ENCODE measurements at places on chromosomes 5 and 9.

DNA sequence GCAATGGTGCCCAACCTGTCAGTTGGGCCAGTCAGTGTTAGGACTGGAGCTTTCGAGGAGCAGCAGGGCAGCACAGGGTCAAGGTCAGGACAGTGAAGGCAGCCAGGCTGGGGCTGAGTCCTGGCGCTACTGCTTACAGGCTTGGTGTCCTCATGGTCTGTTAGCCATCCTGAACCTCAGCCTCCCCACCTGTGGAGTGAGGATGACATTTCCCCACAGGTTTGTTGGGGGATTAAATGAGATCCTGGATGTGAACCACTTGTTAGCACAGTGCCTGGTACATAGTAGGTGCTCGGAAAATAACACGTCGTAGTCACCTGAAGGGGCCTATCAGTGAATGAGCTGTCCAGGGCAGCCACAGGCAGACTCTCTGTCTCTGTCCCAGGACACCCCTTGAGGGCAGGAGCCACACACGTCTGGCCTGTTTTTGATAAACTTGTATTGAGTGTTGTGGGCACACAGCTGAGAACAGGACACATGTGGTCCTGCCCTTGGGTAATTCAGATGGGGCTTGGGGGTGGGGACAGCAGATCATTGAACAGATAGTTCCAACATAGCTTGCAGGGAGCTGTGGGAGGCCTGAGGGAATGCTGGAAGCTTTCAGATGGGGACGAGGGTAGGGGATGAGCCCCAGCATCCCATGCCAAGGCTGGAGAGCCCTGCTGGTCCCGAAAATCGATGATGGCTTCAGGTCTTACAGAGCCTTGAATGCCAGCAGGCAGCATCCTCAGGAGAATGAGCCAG is 69.3 kb downstream of the AMBP start:
- DNase-seq = no peak

DNA sequence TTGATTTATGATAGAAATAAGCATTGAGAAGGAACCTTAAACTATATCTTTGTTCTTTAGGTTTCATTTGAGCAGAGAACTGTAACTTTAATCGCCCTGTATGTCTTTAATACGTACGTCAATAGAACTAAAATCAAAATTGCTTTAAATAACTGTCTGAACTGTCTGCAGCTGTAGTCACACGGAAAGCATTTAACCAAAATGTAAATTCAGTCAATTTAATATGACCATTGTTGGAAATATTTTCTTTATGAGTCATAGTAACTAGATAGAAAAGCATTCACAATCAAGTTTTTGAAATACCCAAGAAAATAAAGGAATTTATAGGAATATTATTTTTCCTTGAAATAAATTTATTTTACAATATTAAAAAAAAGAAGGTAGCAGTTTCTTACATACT is 157.1 kb upstream of the CDH6 start:
- DNase-seq = no peak

- DNase-seq = no peak
These were observed 97.5 kb downstream of the PIP5K1B start for GRCh38 chr9:68802525-68803015.

DNA sequence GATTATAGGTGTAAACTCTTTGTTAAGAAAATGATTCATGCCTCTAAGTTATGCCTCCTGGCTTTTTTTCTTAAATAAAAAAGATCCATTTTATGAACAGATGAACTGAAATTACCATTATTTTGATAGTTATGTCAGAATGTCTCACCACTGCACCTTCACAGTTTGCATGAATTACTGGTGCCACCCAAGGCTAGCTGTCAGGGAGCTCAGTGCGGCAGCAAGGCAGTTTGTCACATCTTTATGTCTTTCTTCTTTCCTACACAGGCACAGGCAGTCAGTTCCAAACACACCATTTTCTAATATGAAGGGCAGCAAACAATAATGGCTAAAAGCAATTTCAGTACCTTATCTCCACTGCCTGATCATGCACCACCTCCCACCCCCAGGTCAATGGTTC is 147.7 kb downstream of the SREK1 start:
- DNase-seq = no peak

- no peak for DNase-seq
These were observed 157.2 kb downstream of the CDH10 start for GRCh38 chr5:24487368-24488229.

- no peak for DNase-seq
These were observed 2.3 kb downstream of the CRAT start for GRCh38 chr9:129108083-129108804.

DNA sequence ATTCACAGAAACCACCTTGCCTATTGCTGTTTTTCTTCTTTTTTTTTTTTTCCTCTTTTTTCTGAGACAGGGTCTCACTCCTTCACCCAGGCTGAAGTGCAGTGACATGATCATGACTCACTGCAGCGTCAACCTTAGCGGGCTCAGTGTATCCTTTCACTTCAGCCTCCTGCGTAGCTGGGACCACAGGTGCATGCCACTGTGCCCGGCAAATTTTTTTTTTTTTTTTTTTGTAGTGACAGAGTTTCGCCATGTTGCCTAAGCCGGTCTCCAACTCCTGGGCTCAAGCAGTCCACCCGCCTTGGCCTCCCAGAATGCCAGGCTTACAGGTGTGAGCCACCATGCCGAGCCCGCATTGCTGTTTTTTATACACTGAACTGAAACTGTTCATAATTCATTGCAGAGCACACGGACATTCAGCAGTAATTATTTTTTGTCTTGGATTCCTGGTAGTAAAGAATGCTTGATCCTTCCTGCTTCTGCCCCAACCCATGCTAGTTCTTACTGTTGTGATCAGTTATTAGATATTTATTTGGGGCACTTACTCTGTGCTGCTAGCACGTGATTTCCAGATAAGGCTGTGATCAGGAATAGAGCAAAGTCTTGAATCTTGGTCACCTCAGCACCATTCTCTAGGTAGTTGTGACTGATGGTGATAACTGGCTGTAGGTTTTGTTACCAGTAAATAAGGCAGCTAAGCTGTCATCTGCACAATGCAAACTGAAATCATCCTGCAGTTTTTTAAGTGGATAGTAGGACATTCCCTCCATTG is 14.0 kb downstream of the MAP3K1 start:
- DNase-seq = peak; percentile 3

DNA sequence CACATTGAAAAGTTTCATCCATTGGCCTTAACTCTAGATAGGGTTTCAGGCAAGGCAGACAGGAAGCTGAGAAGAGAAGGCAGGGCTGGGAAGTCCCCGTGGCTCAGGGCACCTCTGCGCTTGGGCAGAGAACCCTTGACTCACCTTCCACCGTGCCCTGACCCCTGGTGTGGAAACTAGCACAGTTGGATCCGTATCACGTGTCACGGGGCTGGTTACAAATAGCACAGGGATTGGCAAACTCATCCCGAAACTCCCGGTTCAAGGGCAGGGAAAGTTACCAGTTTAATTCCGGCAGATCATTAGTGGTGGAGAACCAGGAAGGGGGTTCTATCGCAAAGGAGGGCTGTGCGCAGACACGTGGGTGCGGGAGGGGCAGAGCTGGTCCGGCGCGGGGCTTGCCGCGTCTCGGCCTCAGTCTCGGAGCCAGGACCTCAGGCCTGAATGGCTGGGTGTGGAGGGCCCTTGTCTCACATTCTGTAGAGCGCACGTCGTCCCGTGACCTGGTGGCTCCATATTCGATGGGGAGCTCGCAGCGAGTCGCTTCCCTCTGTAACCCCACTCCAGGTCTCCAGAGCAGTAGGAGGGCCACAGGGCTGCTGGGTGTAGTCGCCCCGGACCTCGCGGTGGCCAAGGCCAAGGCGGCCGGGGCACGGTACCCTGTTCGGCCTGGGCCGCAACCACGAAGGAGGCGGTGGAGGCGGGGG is 771 bp upstream of the TMEM171 start:
- DNase-seq = no peak

DNA sequence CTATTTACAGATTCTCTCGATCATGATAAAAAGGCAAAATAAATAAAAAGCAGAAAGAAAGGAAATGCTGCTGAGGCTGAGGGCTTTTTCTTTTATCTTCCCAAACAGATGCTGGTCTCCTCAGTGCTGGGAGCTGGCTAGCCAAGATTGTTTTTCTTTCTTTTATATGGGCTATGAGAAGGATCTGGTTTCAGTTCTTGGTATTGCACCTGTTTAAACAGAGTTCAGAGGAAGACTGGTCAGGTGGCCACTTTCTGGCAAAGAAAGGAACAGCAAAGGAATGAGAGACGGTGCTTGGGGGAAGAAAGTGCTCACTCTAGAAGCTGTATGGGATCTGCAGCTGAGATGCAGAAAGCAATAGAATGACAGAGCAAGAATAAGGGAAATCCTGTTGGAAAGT is 88.9 kb downstream of the SLF1 start:
- DNase-seq = no peak

GRCh38 chr5:68730220-68730978 is 363.4 kb upstream of the SLC30A5 start:
- no peak for DNase-seq

DNA sequence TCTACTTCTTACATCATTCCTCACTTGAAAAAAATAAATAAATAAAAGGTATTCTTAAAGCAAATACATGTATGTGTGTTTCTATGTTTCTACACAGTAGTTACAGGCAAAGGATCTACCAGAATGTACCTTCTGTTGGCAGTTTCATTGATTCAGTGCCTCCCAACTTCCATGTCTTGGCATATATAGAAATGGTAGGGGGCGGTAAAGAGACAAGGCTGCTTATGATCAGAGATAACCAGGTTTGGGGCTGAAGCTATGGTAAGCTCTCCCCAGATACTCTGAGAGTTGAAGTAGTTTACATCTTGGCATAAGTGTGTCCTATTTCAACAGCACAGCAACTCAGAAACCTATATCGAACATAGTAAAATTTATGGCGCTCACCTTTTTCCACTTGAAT is 1075.4 kb upstream of the C9orf72 start:
- no peak for DNase-seq

DNA sequence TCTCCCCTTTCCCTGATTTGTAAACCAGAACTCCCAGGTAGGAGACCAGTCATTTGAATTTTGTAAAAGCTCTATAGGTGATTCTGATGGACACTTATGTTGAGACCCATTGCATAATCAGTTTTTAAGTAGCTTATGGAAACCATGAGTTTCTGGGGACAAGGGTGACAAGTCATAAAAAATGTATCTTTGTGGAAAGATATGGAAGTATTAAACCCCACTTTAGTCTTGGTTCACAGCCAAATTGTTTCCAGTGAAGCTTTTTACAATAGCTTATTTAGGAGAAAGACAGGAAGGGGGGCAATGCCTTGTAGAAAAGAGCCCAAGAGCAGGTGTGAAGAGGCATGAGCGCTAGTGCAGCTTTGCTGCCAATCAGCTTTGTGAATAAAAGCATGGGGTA is 453 bp upstream of the CCL28 start:
- no peak for DNase-seq

DNA sequence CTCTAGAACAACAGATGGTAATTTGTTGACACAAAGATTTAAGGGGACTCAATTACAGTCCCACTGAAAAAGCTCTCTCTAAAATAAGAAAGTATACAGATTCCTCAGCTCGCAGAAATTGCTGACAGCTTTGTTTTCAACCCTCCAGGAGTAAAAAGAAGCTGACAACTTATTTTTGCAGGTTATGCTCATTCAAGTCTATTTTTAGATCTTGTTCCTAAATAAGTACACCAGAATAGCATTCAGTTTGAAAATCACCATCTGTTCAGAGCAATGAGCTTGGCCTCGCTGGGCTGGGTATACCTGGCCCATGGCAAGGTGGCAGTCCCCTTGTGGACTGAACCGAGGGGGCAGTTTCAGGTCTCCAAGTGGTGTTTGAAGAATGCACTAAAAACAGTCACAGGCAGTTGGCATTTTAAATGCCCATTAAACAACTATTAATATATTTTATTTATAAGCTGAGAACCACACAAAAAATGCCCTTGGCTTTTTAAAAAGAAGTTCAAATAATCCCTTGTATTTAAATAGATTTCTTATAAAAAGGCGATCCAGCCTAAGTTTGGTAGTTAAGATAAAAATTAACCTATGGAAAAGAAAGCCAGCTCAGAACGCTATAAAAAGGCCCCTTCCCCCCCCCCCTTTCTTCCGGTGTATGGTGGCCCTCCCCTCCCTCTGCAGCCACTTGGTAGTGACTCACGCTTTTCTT is 169.2 kb downstream of the AUH start:
- DNase-seq = no peak

GRCh38 chr5:116242343-116242742 is 157.5 kb downstream of the COMMD10 start:
- DNase-seq = no peak

GRCh38 chr9:114911167-114911821 is 19.1 kb downstream of the TNFSF8 start:
- no peak for DNase-seq

GRCh38 chr5:74336297-74336696 is 304.2 kb downstream of the ENC1 start:
- no peak for DNase-seq

DNA sequence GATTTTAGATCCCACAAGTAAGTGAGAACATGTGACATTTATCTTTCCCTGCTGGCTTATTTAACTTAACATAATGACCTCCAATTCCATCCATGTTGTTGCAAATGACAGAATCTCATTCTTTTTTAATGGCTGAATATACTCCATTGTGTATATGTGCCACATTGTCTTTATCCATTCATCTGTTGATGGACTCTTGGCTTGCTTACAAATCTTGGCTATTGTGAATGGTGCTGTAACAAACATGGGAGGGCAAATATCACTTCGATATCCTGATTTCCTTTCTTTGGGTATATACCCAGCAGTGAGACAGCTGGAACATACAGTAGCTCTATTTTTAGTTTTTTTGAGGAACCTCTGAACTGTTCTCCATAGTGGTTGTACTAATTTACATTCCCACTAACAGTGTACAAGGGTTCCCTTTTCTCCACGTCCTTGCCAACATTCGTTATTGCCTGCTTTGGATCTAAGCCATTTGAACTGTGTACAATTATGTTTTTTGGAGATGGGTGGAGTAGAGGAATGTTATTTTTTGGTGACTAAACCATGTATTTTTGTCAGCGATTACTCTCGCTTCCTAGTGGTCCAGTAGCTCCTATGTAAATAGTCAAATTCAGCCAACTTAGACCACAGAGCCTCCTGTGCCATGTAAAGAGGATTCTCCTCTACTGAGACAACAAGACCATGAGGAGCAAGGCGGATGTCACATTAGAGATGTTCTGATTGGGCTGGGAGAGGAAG is 60.6 kb downstream of the TNFSF15 start:
- no peak for DNase-seq

DNA sequence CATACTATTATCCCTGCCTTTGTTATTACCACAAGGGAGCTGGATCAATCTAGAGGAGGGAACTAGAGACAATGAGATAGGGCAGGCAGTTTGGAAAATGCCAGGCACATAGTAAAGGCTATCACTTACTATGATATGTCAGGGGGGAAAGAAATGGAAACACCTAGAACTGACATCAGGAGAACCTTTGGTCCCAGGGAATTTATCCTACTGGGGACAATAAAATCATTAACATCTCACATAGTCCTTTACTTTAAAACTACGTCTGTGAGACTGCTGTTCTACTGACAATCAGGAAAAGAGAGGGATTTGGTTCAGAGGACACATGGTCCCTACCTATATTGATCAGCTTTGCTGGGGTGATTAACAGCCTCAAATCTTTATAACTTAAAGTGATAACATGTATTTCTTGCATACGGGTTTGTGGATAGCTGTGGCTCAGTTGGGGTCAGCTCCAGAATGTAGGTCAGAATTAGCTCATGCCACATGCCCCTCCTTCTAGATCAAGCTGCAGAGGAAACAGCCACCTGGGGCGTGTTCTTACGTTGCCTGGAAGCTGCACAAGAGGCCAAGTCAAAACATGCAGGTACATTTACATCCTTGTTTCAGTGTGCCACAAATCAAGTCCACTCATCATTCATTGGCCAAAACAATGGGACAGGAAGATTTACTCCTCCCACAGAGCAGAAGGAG is 43.9 kb upstream of the ALDOB start:
- no peak for DNase-seq

Measured in effector CD8-positive, alpha-beta T cell (primary cell).